Activated CD8-positive, alpha-beta T cell treated with anti-CD3 and anti-CD28 coated beads, Interleukin-2, amount 10 ng/mL, durations not matched to agents 7 days and 5 days (primary cell): ENCODE measurements at places on chromosomes 1 and 21. TPM values are rescaled to one million over a fixed set of nuclear protein-coding genes. Genes with fewer than 3 reads are reported as not detected.

SLAMF9 gene
- total RNA-seq, result not detected

C1orf174 gene
- 28.5 TPM for total RNA-seq

DNAJC6 gene
- total RNA-seq, result 1.4 TPM

ORC1 gene
- 38.4 TPM for total RNA-seq

GBP7 gene
- total RNA-seq, result 0.11 TPM

ZMPSTE24 gene
- 29.8 TPM for total RNA-seq

CYP4B1 gene
- total RNA-seq, result not detected

CRNN gene
- total RNA-seq, result not detected

ZNF593OS gene
- not detected for total RNA-seq

LYPD8 gene
- total RNA-seq, result not detected

AQP10 gene
- total RNA-seq, result not detected

FALEC gene
- total RNA-seq, result not detected

CC2D1B gene
- total RNA-seq, result 53.3 TPM

BCAN gene
- total RNA-seq, result not detected

NID1 gene
- total RNA-seq, result 0.05 TPM

RAB3B gene
- 0.08 TPM for total RNA-seq

HSF2BP gene
- total RNA-seq, result 0.24 TPM

CNR2 gene
- 3.7 TPM for total RNA-seq

ITLN1 gene
- total RNA-seq, result not detected

OR2L2 gene
- total RNA-seq, result not detected

SLC45A1 gene
- not detected for total RNA-seq

PTPN14 gene
- total RNA-seq, result 0.21 TPM

TNFRSF14 gene
- total RNA-seq, result 85.8 TPM

ETV3L gene
- not detected for total RNA-seq

VWA1 gene
- 0.21 TPM for total RNA-seq

SPRR2F gene
- total RNA-seq, result not detected

CD1E gene
- not detected for total RNA-seq

ICOSLG gene
- 1.8 TPM for total RNA-seq

PAPPA2 gene
- total RNA-seq, result 0.03 TPM

AHDC1 gene
- 22.7 TPM for total RNA-seq

TGFB2 gene
- total RNA-seq, result not detected

VANGL1 gene
- 14.1 TPM for total RNA-seq

SMIM11 gene
- 2.7 TPM for total RNA-seq

MATN1 gene
- total RNA-seq, result not detected

HSPA6 gene
- total RNA-seq, result 1.1 TPM

FMO1 gene
- total RNA-seq, result not detected

KRTAP12-2 gene
- total RNA-seq, result not detected

OXCT2 gene
- total RNA-seq, result 0.32 TPM

APCS gene
- total RNA-seq, result not detected
